ENCODE measurements at places on chromosomes 7 and 10. TPM values are rescaled to one million over a fixed set of nuclear protein-coding genes. Genes with fewer than 3 reads are reported as not detected.

- DNase-seq = peak; percentile 78
Measured at GRCh38 chr10:35379226-35380137, 43.2 kb downstream of the CCNY start.

GRCh38 chr10:2978574-2979273, 88.6 kb upstream of the PFKP start:
- DNase-seq = no peak

The ZNF273 gene
- 7.1 TPM for total RNA-seq

The ANKRD1 gene
- total RNA-seq = 321 TPM

The ZCWPW1 gene
- total RNA-seq = 0.76 TPM
